Endothelial cell of umbilical vein (primary cell): ENCODE measurements at places on chromosomes 2 and 18. TPM values are rescaled to one million over a fixed set of nuclear protein-coding genes. Genes with fewer than 3 reads are reported as not detected.

ALLC gene
- not detected in 2 replicates for total RNA-seq

- no peak for DNase-seq
These were observed 103.1 kb downstream of the MSTN start for GRCh38 chr2:189959450-189959849.

DNA sequence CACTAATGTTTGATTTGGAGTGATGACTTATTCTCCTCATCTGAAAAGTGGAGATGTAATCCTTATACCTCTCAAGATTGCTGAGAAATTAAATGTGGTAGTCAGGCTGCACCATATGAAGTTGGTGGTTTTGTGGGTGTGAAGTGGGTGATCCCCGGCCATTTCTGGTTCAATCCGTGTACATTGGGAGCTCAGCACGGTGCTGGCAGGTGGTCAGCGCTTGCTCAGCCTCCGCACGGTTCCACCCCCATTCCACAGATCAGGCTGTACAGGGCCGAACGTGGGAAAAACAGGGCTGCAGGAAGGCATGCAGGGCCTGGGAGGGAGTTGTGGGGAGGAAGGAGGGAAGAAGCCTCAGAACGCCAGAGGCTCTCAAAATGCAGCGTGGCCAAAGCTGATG is 198.3 kb downstream of the INO80D start:
- no peak for DNase-seq

IL1A gene
- total RNA-seq: 0.99 and 1.4 TPM in 2 replicates

GRCh38 chr2:105442721-105443120 is 43.9 kb upstream of the FHL2 start:
- DNase-seq: no peak

SIX3 gene
- not detected in 2 replicates for total RNA-seq

- no peak for DNase-seq
These were observed 1189.1 kb upstream of the NXPH2 start for GRCh38 chr2:139969323-139969722.

- no peak for DNase-seq
These were observed 23.8 kb downstream of the WDR75 start for GRCh38 chr2:189465076-189465475.

DNA sequence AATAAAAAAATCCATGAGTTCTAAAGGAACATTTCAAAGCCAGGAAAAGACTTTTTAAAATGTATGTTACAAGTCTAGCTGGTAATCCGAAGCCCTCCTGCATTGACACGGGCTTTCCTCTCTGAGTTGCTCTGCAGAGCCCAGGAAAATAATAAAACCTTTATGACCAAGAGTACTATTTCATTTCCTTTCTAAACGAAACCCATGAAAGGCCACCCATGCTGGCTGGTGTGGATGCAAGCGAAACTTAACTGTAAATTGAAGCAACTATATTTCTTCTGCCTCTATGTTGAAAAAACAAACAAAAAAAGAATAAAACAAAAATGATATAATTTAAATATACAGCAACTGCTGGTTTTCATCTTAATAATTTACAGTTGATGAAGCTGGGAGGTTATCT is 41.3 kb upstream of the ZNF532 start:
- DNase-seq: no peak

GRCh38 chr18:37322492-37323035 is 243.0 kb downstream of the CELF4 start:
- peak; percentile 17 for DNase-seq

- no peak for DNase-seq
These were observed 48.7 kb upstream of the PKDCC start for GRCh38 chr2:41999128-41999480.

DNA sequence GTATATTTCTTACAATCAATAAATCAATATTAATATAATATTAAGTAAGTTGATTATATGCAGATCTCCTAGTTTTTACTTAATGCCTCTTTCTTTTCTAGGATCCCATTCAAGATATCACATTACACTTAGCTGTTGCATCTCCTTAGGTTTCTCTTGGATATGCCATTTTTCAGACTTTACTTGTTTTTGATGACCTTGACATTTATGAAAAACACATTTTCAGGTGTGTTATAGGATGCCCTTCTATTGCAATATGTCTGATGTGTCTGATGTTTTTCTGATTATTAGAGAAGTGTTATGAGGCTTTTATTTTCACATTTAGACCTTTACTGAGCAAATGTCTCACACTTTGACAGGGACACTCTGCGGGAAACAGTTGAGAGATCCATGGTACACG is 933.6 kb upstream of the CNTNAP5 start:
- no peak for DNase-seq

GRCh38 chr2:121583555-121583954 is 52.9 kb downstream of the RNU4ATAC start:
- DNase-seq: no peak

DNA sequence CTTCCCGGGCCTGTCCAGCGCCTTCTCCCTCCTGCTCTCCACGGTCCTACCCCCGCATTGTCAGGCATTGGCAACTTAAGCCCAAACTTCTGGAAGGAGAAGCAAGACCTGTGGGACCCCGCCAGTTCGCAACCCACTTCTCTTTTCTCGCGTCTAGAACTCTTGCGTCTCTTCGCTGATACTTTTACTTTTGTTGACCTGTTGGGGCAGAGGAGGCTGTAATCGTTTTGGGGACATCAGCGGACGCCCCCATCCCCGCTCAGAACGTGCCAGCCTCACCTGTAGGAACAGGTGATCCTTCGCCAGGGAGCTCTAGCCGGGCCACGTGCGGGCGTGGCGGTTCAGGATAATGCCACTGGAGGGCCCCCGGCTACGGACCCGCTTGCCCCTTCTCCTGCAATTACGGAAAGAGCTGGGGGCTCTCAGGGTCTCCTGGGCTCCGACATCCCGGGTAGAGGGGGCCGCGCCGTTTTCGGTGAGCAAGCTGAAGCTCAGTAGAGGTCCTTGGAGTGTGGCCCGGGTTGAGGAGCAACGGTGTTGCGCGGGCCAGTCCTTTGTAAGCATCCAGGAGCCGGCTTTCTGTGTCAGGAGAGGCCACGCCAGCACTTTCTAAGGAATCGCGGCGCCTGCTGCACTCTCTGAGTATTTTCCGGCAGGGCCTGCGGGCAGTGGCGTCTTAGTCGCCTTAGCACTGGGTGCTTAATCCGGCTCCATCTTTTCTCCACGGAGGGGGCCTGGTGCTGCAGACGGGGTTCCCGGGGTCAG is 1.6 kb downstream of the MTCL1 start:
- DNase-seq: peak; percentile 70

DNA sequence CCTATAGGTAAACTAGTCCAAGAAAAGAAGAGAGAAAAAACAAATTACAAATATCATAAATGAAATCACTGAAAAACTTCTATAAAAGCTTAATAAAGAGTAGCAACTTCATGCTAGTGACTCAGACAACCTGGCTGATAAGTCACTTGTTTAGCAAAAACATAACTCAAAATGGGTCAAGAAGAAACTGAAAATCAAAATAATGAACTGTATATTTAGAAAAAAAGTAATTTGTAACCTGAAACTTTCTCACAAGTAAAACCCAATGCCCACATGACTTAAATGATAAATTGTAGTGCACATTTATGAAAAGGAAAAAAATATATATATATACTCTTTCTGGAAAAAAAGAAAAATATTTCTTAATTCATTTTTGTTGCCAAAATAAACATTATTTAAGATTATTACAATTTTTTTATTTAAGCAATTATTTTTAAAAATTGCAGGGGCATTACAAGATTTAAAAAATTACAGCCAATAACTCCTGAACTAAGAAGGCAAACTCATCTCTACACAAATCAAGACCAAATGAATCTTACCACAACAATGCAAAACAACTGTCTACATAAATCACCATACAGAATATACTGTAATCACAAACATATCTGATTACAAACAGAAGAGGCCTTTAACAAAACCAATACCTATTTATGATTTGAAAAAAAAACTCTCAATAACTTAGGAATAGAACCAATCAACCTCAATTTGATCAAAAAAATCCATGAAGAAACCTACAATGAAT is 406.3 kb downstream of the CDH7 start:
- DNase-seq: no peak

DNA sequence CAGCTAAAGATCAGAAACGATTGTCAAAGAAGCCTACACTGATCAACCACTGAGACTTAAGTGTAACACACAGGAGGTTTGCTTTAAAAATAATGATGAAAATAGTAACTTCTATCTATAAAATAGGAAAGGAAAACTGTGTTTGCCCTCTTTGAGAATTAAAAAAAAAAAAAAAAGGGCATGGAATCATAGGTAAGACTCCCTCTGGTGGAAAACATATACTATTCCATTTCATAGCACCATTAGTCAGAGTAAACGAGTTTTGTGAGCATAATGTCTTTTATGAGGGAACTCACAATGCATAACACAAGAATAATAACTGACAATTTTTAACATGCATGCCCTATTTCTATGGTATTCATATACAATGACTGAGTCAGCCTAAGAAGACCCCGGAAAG is 36.3 kb downstream of the SLC35F5 start:
- peak; percentile 23 for DNase-seq

DSG3 gene
- 0.07 TPM in 2 replicates for total RNA-seq

DNA sequence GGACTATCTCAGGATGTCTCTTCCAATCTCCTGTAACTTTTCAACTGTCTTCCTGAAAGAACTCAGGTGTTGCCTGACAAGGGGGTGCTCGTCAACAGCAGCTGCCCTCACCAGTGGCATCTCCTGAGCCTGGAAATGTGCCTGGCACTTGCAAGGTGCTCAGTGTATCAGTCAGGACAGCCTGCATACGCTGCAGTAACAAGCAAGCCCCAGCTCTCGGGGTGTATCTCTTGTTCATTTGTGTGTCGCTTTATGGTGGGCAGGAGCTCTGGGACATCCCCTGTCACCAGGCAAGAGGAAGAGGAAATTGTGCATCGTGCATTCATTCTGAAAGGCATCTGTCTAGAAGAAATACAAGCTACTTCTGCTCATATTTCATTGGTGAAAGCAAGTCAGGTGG is 263.1 kb downstream of the DCDC2C start:
- no peak for DNase-seq

DNA sequence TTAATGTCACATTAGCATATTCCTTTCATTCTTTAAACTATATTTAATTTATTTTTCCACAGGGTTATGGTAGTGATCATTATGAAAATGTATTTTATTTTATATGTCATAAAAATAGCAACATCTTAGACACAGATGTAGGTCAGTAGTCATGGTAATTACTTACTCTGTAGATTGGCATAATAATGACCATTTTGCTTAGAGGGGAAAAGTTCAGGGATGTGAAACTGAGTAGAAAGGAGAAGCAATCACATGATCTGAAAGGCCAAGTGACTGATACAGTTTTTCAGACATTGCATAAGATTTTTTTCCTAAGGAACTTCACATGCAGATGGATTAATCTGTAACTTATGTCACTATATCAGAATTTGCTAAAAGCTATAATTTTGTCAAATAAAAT is 286.9 kb downstream of the CTNNA2 start:
- DNase-seq: no peak
